Stimulated activated CD8-positive, alpha-beta memory T cell treated with anti-CD3 and anti-CD28 coated beads, Interleukin-15, amount 100 ng/mL, for 4 hours (primary cell): ENCODE measurements at places on chromosomes 2 and 18.

- DNase-seq: no peak
Measured at GRCh38 chr2:164510895-164511294, 110.4 kb downstream of the GRB14 start.

- DNase-seq: no peak
Measured at GRCh38 chr2:239470151-239470900, 69.5 kb upstream of the HDAC4 start.

DNA sequence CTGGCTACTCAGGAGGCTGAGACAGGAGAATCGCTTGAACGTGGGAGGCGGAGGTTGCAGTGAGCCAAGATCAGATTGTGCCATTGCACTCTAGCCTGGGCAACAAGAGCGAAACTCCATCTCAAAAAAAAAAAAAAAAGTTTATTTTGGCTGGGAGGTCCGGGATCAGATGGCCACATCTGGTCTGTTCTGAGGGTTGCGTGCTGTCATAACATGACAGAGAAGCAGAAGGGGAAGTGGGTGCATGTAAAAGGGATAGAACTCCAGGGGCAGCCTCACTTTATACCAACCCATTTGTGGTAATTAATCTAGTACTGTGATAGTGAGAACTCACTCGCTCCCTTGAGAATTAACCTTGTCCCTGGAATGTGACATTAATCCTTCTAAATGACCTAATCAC is 101.2 kb downstream of the PTPN4 start:
- DNase-seq: no peak

GRCh38 chr2:47043891-47044239 is 111.2 kb downstream of the STPG4 start:
- no peak for DNase-seq

- no peak for DNase-seq
Measured at GRCh38 chr2:3179626-3180025, 198.0 kb downstream of the EIPR1 start.

DNA sequence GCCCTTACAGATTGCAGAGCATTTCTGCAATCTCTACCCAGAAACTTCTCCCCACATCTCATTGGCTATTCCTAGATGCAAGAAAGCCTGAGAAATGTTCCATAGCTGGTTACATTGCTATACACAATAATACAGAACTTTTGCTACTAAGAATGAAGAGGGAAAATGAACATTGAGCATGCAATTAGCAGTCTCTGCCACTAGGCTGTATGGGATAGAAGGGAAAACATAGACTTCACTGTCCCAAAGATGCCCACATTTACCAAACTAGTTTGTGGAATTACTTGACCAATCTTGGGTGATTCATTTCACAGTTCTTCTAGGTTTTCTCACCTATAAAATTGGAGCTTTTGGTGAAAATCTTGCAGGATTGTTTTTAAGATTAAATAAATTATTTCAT is 265.7 kb upstream of the NT5C1B start:
- no peak for DNase-seq

DNA sequence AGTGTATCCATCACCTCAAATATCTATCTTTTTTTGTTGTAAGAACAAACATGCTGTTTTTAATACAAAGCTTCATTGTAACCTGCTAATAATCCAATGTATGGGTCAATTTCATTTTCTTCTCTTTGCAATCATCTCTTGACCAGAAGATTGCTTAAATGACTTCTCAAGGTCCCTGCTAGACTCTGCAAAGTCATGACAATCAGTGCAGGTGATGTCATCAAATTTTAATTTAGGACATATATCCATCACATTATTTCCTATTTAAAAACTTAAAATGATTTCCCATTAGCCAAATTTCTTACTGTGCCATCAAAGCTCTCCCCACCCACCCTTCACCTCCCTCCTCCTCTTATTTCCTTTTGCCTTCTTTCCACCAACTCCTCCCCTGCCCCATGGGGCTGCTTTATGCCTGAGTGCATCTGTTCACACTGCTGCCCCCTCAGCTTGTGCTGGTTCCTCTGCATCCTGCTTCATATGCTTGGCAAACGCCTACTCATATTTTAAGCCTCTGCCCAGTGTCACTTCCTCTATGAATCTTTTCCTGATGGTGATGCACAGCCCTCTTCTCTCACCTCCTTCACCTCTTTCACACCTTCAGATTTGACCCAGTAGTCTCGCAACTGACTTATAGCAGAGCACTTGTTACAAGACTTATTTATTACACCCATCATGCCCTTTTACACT is 20.3 kb downstream of the PLEK start:
- DNase-seq: peak; percentile 32

DNA sequence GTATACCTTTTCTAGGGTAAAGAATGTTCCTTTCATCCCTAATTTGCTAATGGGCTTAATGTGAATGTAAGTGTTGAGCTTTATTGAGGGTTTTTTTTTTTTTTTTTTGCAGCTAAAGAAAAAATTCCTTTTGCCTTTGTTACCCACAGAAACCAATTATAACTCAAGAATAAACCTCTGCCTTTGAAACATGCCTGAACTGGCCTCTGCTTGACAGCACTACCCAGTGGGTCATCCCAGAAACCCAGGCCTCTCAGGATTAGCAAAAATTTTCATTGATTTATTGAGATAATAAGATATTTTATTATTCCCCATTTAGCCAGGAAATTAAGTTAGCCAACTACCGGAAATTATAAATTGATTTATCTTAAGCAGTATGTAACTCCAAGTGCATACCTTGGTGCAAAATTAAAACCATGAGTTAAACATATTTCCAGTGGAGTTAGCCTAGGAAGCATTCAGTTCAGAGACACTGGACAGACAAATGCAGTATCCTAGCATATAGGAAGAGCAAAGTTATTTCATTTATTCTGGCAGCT is 67.0 kb upstream of the RASGRP3 start:
- no peak for DNase-seq

- DNase-seq: no peak
Measured at GRCh38 chr2:190666895-190667294, 18.0 kb downstream of the NAB1 start.

GRCh38 chr18:70405052-70405451 is 116.2 kb downstream of the SOCS6 start:
- no peak for DNase-seq

DNA sequence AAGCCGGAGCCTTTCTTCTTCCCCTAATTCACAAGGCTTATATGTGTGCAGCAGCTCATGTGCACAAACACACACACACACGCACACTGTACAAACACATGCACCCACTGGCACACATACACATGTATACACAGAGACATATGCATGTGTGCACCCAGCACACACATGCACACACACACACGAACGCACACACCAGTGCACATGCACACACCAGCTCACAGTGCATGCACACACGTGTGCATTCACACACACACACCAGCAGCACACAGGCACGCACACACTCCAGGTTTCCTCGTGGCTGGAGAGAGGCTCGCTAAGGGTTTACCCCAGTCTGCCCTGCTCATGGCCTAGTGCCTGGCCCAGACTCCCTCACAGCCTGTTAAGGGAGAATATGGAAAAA is 234.0 kb downstream of the EIPR1 start:
- DNase-seq: no peak

- no peak for DNase-seq
Measured at GRCh38 chr18:11019295-11020105, 129.9 kb downstream of the PIEZO2 start.

DNA sequence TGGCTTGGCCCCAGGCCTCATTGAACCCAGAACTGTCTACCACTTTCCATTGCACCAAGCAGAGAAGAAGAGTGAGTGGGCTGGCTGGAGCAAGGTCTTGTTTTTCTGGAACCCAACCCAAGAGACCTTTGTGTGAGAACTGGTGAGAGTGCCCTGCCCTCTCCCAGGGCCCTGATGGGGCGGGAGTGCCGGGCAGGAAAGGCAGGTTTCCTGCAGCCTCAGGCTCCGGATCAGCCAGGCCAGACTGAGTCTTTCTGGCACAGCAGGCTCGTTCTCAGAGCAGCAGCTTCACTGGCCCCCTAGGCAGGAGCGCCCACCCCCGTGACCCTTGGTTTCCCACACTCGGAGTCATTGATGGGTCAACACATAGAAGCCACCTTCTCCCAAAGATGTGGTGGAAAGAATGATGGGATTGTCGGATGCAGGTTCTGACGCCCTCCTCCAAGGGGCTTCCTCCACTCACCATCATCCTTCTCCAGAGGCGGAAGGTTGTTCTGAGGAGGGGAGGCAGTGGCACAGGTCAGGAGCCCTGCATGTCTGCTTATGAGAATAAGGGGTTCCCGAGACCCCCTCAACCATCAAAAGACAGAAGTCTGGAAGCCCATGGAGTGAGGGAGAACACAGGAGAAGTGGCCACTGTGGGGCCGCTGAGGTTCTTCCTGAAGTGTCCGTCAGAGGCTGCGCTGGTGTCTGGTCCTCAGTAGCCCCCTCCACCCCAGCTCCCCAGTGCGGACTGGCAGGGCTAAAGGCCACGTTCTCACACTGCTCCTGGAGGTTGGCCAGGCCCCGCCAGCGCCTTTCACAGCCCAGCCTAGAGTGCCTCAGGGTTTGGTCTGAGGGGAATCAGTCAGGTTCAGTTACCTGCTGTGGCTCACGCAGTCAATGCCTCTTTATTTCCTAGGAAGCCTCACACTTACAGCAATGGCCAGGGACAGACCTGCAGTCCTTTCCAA is 62.8 kb upstream of the LAPTM4A start:
- no peak for DNase-seq

DNA sequence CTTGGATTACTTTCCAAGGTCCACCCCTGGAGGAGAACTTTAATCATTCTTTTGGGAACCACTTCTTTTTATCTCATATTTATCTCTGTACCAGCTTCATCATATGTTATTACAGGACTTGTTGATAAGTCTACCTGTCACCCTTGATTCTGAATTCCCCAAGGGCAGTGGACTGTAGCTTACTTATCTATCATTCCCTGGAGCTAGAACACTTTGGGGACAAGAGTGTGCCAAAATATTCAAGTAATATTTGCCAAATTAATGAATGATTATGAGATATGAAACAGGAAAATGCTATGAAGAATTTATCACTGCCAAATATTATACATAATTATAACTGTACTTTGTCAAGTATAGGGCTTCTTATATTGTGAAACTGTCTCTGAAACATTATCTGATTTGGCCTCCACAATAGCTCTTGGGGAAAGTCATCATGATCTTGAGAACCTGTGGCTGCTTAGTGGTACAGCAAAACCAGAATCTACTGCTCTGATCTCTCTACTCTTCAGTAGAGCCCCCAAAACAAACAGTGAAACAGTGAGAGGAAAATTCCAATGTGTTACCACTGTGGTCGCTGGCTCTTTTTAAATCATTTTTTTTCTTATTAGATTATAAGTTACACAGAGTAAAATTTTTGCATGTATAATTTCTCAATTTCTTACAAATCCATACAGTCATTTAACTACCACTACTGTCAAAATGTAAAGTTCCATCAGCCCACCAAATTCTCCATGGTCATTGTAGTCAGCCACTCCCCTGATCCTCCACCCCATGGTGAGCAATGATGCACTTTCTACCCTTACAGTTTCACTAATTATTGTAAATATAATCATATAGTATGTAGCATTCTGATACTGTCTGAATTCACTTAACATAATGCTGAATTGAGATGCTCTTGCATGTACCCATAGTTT is 197.5 kb downstream of the PIEZO2 start:
- DNase-seq: no peak

DNA sequence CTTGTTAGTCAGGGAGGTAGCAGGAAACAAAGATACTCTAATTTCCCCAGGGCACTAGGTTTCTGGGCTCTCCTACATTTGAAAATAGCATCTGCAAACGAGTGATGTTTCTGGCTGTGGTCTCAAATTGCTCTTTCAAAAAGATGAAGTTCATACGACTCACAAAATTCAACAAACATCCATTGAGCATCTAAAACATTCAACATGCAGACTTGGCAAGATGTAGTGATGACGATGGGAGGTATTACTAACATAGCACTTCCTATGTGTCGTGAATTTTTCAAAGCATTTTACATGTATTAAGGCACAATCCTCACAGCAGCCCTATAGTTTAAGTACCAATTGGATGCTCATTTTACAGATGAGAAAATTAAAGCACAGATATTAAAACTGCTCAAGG is 5.2 kb downstream of the CCBE1 start:
- no peak for DNase-seq

GRCh38 chr2:64913357-64913869 is 75.8 kb upstream of the SLC1A4 start:
- DNase-seq: no peak

GRCh38 chr18:36186461-36187192 is 670 bp upstream of the MOCOS start:
- DNase-seq: no peak

GRCh38 chr2:235654103-235654813 is 160.4 kb downstream of the AGAP1 start:
- no peak for DNase-seq

DNA sequence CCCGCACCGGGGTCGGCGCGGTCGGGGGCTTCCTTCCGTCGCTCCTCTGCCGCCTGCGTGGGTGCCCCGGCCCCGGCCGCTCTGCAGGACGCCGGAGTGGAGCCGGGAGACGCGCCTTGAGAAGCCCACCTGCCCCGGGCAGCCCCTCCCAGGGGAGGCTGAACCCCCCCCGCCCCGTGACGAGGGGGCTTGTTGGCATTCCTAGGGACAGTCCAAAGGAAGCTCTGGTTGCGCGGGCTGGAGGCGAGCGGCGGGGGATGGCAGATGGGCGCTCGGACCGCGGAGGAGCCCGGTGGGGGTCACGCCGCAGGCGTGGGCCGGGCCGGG is 133.5 kb upstream of the MGAT5 start:
- DNase-seq: no peak

DNA sequence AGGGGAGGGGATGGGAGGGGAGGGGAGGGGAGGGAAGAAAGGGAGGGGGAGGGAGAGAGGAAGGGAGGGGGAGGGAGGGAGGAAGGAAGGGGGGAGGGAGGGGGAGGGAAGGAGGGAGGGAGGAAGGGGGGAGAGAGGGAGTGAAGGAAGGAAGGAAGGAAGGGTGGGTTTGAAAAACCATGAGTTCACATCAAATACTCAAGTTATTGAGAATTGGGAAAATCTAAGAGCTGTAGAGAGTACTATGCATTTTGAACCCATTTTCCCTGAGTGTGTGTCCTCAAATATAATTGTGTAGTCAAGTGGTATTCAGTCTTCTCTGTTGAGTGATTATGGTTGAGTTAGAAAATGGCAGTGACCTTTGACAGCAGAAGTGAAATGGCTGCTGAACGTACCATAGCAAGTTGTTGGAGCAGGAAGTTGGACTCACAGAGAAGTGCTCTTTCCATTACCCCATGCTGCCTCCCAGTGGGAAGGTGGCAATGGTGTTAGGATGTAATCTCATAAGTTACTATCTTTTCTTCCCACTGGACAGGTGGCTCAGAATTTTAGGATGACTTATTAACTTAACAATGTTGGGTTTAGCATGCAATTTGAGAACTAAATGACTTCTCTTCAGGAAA is 214.6 kb downstream of the SETBP1 start:
- DNase-seq: no peak
